ENCODE measurements at places on chromosomes 5 and 9.

- DNase-seq = no peak
Observed at GRCh38 chr5:118506217-118506852, 482.0 kb downstream of the DTWD2 start.

GRCh38 chr9:135156525-135157510, 69.3 kb downstream of the OLFM1 start:
- DNase-seq = peak; percentile 72

DNA sequence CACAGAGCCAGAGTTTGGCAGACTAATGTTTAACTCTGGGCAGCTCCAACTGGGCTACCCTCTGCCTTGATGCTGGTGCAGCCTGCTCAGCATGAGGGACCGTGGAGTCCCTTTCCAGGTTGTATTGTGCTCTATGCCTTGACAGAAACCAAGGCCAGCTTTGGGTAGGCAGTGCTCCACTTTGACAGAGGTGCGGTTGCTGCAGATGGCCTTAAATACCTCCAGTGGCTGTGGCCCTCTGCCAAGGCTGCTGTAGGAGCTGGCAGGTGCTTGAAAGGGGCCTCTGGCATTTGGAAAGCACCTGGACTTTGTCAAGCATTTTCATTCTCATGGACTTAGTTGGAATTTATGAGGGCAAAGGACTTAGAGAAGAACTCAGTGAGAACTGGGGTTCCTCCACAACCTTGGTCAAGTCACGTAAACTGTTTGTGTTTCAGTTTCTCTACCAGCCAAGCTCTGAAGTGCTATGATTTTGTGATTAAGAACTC, 249.7 kb upstream of the ZNF462 start:
- DNase-seq = no peak

DNA sequence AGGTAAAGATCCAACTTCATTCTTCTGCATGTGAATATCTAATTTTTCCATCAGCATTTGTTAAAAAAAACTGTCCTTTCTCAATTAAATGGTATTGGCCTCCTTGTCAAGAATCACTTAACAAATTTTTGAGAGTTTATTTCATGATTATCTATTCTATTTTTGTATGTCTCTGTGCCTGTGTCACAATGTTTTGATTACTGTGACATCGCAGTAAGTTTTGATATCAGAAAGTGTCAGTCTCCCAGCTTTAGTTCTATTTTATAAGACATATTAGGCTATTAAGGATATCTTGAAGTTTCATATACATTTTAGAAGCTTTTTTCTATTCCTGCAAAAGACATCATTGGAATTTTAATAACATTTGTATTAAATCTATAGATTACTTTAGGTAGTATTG, 33.6 kb downstream of the GABRA6 start:
- no peak for DNase-seq

- no peak for DNase-seq
Observed at GRCh38 chr5:160466889-160467554, 45.4 kb downstream of the PTTG1 start.

Data from astrocyte of the hippocampus (primary cell).